ENCODE measurements at places on chromosomes 11 and 22.

DNA sequence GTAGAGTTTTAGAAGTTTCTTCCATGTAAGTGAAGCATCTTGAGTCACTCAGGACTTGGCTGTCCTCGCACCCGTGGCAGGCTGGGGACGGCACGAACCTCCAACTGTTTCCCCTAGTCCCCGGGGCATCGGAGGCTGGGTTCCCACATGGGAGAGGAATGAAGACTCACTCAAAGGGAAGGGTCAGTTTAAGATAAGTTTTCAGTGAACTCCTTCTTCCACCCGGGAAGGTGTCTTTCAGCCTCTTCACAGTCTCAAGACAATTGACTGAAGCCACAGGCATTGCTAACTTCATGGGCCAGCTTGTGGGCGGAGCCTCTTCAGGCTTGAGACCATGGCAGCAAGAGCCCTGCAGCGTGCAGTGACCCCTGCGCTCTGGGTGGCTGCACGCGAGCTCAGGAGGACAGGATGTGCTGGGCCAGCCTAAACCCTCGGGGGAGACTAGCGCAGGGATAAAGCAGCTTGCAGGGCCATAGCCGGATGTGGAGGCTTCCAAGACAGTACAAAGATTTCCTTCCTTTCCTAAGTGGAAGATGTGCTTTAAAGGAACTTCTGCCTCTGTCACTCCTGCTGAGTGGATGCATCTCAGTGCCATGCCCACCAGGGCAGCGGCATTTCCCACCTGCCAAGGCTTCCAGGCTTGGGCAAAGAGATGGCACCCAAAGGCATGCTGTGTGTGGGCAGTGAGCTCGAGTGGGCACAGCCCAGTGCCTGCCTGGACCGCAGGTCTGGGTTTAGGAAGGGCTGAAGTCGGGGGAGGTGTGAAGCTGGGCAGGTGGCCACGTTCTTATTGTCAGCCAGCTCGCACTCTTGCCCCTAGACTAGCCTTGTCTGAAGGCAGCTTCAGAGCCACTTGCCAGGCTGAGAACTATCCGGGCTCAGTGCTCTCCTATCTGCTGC, 32.9 kb downstream of the PPIL2 start:
- DNase-seq: no peak

GRCh38 chr11:102330231-102330630, 12.9 kb downstream of the BIRC3 start:
- DNase-seq: no peak

DNA sequence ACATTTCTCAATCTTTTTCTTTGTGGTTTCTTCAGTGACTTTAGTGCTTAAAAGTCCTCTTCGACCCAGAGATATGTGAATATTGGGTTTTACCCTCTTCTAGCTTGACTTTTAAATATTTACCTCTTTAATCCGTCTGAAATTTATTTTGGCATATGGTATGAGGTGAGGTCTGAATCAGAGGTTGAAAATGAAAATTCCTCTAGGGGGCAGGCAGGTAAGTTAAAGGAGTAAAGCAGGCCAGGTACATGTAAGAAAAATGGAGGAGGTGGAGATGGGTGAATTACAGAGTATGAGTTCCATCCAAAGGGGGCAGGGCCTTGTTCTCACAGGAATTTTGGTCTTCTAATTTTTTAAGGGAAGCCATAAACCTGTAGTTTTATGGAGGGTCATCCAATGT, 263.8 kb upstream of the NARS2 start:
- no peak for DNase-seq

GRCh38 chr11:93573184-93573583, 30.0 kb upstream of the SMCO4 start:
- DNase-seq: no peak

GRCh38 chr11:94128291-94128745, 323 bp upstream of the PANX1 start:
- no peak for DNase-seq

DNA sequence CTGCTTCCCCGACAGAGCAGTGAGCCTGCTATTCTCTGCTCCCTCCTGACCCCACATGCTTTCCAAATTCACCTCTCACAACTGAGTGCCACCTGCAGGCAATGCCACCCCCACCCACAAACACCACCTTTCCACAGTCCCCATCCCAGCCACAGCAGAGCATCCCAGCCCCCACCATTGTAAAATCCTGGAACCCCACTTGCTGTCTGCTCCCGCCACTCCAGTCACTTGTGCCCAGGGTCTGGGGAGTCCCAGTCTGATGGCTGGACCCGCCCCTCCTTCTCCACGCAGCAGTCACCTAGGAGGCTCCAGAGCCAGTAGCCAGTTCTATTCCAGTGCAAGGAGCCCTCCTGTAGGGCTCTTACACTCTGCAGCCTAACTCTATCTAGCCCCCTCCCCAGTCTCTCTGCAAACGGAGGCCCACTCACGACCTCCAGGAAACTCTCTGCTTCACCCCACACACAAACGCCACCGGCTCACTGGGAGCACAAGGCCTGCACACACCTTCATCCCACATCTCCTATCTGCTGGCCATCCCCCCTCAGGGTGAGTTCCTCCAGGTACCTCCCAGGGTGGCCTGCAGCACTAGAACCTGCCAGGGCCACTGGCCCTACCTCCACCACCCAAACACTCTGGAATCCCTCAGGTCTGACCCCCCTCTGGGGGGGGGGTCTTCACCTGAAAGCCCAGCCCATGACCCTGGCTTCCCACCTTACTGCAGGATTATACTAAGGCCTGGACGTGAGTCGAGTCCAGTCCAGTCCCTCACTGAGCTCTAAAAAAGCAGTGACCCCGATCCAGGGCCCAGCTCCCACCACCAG, 1.4 kb downstream of the GNB1L start:
- DNase-seq: no peak

GRCh38 chr11:68724293-68724692, 27.0 kb downstream of the TESMIN start:
- DNase-seq: no peak

- no peak for DNase-seq
Measured at GRCh38 chr22:22474733-22475132, 33.8 kb downstream of the ZNF280B start.

GRCh38 chr22:45904236-45904635, 72.7 kb downstream of the WNT7B start:
- DNase-seq: no peak

- DNase-seq: no peak
Measured at GRCh38 chr22:41334215-41334614, 32.9 kb downstream of the ZC3H7B start.

- no peak for DNase-seq
Measured at GRCh38 chr11:21385669-21386440, 716.5 kb downstream of the NELL1 start.

DNA sequence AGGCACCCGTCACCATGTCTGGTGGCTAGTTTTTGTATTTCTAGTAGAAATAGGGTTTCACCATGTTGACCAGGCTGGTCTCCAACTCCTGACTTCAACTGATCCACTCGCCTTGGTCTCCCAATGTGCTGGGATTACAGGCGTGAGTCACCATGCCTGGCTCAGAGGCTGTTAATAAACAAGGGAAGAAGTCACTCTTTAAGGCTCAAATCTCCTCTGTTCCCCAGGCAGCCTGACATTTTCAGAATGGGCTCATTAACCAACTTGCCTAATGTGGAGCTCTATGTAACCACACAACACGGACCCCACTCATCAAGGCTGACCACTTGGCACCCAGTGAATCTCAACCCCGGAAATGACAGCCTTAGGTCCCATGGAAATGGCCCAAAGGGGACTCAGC, 24.1 kb downstream of the APOL3 start:
- DNase-seq: no peak

DNA sequence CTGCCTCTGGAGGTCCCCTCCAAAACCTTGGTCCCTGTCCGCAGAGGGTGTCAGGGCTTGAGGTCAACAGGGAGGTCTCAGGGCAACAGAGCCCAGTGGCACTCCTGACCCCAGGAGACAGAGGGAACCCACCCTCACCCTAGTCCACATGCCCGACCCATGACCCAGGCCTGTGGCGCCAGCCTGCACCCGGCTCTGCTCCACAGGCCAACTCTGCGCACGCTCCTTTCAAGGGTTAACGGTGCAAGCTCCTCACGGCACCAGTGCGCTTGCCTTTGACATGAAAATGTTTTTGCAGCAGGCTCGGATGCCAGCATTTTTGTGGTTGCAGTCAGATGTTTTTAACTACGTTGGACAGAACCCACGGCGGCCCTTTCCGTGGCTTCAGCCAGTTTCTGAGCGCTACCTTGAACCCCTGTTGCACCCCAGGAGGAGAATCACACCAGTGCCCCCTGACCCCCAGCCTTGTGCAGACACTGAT, 68.6 kb downstream of the CDKN1C start:
- no peak for DNase-seq

- DNase-seq: no peak
Measured at GRCh38 chr11:67662142-67662834, 11.8 kb upstream of the ACY3 start.

- no peak for DNase-seq
Measured at GRCh38 chr11:297051-297585, 2.2 kb downstream of the IFITM5 start.

DNA sequence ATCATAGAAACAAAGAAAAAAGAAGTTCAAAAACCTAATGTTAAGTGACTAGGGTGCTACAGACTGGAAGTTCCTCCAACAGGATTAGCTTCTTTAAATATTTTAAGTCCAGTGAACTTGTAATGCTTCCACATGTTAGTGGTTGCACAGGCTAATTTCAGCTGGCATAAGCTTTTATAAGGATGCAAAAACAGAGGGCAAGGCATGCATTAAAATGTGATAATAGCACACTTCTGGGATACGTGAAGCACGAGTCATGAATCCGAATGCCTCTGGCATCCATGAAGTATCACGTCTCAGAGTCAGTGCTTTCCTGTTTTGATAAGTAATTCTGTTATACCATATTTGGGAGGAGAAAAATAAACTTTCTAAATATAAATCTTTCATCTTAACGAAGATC, 106.8 kb downstream of the DCDC1 start:
- DNase-seq: no peak

GRCh38 chr11:61052182-61052972, 49.9 kb upstream of the CD5 start:
- no peak for DNase-seq

DNA sequence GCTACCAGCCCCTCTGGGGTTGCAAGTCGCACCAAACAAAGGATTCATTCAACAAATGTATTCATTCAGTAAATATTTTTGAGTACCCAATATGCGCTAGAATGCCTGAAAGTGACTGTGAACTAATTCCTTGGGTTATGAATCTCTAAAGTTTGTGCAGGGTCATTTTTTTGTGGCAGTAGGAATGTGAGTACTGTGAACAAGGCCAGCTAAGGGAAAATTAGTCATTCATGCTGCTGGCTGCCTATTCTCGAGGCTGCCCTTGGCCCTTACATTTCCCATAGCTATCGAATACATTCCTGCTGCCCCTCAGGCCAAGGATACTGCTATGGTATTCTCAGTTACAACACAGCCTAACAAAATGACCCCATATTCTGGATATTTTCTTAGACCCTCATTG, 141.6 kb downstream of the TRPC6 start:
- no peak for DNase-seq

DNA sequence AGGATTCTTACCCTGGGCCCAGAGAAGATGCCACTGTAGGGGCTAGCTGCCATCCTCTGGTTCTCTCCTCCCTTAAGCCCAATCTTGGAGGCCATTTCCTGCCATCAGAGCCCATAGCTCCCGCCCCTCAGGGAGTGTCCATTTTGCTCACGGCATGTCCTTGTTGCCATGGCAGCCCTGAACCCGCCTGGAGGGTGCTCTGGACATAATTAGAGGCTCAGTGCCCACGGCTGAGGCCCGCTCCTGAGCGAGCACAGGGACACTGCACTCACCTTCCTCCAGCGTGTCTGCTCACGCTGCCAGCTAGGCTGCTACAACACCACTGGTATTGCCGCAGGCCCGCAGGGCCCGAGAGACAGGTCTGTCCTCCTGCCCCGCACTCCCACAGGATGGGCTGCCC, 11.1 kb upstream of the SUSD2 start:
- DNase-seq: no peak

- no peak for DNase-seq
Measured at GRCh38 chr11:126878913-126879482, 121.6 kb downstream of the KIRREL3 start.

DNA sequence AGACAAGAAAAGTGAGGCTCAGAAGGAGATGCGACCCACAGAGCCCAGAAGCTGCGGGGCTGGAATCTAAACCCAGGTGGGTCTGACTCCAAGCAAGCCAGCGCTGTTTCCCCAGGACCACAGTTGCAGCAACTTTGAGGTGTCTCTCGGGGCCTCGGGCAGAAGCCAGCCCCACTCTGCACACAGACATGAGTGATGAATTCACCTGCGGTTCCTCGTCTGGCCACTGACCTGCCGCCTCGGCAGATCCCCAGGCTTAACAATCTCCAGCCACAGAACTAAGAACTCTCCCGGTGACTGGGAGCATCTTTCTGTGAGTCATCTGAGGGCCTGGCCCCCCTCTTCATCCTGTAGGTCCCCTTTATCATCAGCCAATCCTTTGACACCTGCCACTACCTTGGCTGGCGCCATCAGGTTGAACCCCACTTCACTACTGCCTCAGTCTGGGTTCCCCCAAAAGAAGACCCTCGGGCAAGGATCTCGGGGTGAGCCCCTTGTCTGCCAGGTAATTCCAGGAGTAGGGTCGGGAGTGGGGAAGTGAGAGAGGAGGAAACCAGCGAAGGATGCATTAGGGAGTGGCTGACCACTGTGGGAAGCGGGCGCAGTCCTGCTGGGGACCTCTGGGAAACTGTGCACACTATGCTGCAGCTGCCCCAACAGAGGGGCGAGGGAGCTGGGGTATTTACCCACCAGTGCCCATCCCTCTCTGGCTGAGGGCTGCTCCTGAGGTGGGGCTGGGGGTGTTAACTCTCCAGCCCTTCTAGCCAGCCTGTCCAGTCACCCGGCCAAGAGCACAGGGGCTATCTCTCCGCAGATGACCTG, 33.0 kb upstream of the MN1 start:
- no peak for DNase-seq

- DNase-seq: no peak
Measured at GRCh38 chr11:124876818-124877630, 11.8 kb downstream of the ROBO3 start.

GRCh38 chr11:126736682-126737572, 263.6 kb downstream of the KIRREL3 start:
- DNase-seq: no peak

GRCh38 chr11:71119656-71120269, 132.6 kb downstream of the SHANK2 start:
- DNase-seq: no peak

DNA sequence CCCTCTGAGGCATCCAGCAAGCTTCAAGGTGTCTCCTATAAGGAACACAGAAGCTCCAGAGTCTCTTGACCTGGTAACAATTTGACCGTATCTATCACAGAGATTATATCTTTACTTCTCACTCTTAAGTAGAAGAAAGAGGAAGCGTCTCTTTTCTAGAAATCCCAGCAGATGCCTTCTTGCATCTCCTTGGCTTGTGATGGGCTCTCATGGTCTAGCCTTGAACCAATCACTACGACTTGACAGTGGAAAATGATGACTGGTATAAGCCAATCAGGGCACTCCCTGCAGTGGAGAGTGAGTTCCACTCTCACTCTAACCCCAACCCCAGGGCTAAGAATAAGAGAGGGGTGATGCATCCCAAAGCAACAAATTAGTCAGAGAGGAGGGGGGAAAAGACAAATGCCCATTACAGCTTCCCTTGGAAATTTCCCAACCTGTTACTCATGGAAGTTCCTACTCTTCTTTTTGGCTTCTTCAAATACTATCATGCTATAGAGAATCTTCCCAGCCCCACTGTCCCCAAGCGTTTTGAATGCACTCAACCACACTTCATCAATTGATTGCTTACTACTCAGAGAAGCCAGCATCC, 293.5 kb downstream of the MN1 start:
- DNase-seq: no peak
